Dermis microvascular lymphatic vessel endothelial cell (primary cell): ENCODE measurements at places on chromosomes 11 and 22. TPM values are rescaled to one million over a fixed set of nuclear protein-coding genes. Genes with fewer than 3 reads are reported as not detected.

SMC1B gene
- under 0.01 TPM in 2 replicates for total RNA-seq

ANO3 gene
- not detected in 2 replicates for total RNA-seq

MIOX gene
- 0.13 TPM in 1 of 2 replicates, not detected in the other for total RNA-seq

NXPE1 gene
- not detected in 2 replicates for total RNA-seq

SLC15A3 gene
- total RNA-seq = 5.3 and 6.3 TPM in 2 replicates
